ENCODE measurements at places on chromosomes 5 and 9.

GRCh38 chr5:74030821-74031220 lies 404.8 kb downstream of the ARHGEF28 start:
- no peak for DNase-seq

- no peak for DNase-seq
These were observed 153.0 kb upstream of the COL5A1 start for GRCh38 chr9:134488331-134489280.

DNA sequence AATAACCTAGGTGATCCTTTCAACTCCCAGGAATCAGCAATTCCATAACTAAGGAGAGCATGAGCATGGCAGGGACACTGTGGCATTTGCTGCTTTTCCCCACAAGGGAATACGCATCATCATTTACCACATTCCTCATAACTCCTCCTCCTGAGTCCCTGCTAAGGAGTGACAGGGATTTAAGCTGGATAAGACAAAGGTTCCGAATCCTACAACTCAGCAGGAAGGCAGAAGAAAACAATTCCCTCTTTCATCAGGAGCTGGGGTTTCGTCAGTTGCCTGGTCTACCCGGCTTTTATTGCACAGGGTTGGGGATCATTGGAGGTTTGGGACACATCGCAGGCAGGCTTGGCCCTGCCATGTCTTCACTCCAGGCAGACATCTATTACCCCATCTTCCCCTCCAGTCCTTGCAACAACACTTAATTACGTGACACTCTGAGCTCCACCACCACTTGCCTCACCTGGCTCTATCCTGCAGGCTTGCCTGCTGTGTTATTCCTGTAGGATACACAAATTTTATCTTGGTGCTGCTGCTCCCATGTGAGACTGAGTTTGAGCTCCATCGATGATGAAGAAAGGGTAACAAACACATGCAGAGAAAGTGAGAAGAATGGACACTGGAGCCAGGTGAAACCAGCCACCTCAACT lies 563.0 kb upstream of the KLF4 start:
- no peak for DNase-seq

- DNase-seq, result no peak
These were observed 37.1 kb upstream of the TNC start for GRCh38 chr9:115155037-115155436.

- DNase-seq, result no peak
These were observed 52.4 kb downstream of the RETREG1 start for GRCh38 chr5:16564248-16564867.

DNA sequence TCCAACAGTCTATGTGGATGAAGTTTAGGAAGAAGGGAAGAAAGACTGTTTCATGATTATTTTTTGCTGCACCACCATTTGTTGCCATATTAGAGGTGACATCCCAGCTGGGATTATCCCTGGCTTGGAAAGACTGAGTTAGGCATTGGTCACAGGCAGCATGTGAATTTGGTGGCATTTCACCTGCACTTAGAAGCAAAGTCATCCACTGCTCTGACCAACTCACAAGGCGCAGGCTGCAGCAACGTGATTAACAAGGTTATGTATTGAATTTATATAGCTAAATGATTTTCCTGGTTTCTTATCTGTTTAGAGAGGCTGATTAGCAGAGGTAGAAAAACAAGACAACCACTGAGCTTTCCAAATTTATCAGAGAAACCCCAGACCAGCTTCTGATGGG lies 2.7 kb downstream of the FYB1 start:
- no peak for DNase-seq

DNA sequence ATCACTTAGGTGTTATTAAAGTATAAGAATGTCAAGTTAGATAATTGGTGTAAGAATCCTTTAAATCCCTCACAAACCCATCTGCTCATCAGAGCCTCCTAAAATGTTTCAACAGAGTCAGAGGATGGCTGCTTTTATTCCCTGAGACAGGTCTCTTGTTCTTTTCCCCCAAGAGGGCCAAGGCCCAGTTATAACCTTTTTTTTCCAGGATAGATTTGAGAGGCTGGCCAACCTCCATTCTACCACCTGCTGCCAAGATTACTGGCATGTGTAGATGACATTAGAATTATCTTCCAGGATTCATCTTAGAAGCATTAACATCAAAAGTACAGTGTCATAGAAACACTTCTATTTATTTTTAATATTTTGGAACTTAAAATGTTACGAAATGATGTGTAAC lies 305.1 kb downstream of the TRPM3 start:
- DNase-seq, result no peak

DNA sequence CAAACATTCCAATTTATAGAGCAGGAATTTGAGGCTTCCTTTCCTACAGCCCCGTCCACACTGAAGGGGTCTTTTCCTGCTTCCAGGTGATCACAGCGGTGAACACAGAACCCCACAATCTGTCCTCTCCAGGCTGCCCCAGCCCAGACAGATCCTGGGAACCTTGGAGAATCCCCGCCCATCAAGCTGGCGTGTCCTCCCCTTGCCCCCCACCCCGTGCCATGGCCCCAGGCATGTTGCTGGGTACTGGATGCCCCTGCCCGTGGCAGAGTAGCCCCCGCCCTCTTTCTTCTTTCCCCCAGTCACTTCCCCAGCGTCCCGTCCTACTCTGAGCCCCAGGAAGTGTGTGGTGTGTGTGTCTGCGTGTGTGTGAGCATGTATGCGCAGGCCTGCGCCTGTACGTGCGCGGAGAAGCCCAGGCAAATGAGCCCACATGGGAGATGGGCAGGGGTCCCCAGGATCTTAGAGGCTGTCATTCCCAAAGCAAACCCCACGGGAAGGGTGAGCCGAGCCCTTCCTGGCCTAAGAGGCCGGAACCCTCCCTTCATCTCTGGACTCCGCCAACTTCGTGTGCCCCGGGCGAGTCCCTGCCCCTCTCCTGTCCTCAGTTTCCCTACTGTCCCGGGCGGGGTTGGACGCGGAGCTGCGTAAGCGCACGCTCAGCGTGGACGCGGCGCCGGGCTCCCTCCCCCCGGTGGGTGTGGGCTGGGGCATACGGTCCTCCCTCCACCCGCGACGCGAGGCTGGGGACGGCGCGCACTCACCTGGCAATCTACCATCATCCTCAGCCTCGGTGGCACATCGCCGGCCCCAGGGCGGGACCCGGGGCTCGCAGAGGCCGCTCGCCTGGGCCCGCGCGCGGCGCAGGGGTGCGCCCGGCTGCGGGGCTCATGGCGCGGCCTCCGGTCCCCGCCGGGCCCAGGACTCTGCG lies 15.2 kb downstream of the GBGT1 start:
- no peak for DNase-seq

DNA sequence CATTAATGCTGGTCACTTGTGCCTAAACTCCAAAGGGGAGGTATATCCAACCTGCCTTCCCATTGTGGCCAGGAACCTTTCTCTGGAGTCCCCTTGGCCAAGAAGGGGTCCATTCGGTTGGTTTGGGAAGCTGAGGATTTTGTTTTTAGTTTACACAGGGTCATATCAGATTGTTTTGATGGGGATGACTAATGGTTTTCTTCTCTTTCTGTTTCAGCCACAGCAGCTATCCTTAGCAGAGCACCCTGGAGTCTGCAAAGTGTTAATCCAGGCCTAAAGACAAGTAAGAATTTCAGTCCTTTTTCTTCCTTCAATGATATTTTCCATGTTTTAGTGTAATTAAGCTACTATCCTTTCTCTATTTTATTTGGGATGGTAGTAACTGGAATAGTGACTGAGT lies 127.8 kb upstream of the CCDC152 start:
- no peak for DNase-seq

- DNase-seq, result no peak
These were observed 87.5 kb downstream of the TTLL11 start for GRCh38 chr9:122005597-122005996.

GRCh38 chr5:124582561-124582840 lies 163.9 kb downstream of the ZNF608 start:
- DNase-seq, result no peak

- DNase-seq, result no peak
These were observed 190.5 kb downstream of the PCSK1 start for GRCh38 chr5:96242571-96242970.

DNA sequence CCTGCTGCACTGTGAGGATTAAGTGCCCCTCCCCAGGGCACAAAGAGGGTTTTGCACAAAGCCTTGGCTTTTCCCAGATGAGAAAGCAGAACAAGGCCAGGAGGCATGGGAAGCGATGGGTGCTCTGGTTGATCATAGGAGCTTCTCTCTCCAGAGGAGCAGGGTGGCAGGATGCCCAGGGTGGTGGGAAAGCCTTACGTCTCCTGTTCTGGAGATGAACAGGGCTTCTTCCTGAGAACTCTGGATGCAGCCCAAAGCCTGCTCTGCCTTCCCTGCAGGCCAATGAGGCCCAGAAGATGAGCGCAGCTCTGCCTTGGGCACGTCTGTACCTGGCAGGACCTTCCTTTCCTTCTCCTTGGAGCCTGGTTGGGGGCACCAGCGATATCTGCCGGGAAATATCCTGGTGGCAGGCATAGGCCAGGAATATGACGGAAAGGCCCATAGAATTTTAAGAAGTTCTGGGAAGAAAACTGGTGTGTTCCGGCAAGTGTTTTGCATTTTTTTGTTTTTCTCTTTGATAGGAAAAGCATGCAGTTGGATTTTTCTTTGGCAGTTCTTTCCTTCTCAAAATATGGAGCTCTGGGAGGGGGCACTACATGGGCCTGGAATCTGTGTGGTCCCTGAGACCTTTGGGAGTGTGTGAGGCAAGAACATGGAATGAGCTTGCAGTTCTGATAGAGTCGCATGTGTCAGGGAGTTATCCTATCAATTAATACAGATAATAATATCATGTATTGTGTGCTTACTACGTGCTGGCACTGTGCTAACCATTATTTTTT lies 253.2 kb upstream of the KLF4 start:
- no peak for DNase-seq

DNA sequence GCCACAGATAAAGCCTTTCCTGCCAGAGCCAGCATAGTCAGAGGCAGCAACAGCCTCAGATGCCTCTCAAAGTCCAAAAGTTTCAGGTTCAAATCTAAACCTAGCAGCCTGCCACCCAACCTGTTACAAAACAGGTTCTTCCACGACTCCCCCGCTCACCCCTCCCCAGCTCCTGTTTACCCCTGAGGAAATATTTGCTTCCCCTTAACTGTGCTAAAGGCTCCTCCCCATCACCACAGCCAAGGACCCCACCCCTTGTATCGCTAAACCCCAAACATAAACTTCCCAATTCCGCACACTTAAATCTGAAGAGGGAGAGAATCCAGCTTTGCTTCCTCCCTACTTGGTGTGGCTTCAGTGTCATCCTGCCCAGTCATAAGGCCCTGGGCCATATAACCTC lies 15.4 kb upstream of the VDAC1 start:
- DNase-seq, result no peak

DNA sequence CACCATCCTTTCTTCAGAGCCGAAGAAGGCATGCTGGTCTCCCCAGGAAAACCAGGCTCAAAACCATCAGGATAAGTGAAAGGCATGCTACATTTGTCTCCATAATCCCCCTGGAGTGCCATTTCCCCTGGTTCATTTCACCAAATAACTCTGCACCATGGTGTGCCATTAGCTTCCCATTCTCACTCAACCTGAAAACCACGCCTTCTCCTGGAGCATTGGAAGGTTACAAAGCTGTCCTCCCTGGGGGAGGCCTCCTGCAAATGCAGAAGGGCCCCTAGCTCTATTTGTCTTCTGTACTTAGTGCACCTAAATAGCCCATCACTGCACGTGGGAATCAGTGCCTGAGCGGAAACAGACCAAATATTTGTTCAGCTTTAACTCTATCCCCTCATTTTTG lies 90.2 kb upstream of the ICE1 start:
- DNase-seq, result no peak

DNA sequence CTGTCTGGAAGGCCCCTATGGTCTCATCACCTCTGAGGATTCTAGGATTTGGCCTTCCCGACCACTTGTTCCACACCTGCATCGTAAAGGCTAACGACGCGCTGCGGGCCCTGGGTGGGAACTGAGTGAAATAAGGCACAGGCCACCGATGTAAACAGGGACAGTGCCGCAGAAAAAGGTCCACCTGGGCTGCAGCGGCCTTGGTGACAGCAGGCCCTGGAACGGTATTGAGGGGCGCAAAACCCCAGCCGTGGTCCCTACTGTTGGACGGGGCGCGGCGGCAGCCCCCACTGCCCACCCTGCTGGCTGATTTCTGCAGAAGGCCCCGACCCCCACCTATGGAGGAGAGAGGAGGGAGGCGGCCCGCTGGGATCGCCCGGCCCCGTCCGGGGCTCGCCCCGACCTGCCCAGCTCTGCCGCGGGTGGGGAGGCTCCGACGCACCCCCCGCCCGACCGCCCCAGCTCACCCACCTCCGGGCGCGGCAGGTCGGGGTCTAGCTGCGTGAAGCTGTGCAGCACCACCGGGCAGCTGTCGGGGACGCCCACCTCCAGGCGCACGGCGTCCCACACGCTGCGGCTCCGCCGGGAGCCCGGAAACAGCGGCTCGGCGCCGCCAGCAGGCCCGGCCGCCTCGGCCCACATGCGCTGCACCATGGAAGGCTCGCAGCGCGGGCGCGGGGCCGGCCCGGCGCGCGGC lies 391 bp downstream of the RALGDS start:
- no peak for DNase-seq
